Stimulated activated CD4-positive, alpha-beta T cell treated with anti-CD3 and anti-CD28 coated beads, Interleukin-1b, Interleukin-23, amount 100 ng/mL, for 1 hour (primary cell): ENCODE measurements at places on chromosomes 11 and 22.

- no peak for DNase-seq
These were observed 90.1 kb upstream of the B3GAT1 start for GRCh38 chr11:134502153-134502550.

GRCh38 chr22:39815932-39816331, 77.6 kb downstream of the ENTHD1 start:
- DNase-seq, result no peak

DNA sequence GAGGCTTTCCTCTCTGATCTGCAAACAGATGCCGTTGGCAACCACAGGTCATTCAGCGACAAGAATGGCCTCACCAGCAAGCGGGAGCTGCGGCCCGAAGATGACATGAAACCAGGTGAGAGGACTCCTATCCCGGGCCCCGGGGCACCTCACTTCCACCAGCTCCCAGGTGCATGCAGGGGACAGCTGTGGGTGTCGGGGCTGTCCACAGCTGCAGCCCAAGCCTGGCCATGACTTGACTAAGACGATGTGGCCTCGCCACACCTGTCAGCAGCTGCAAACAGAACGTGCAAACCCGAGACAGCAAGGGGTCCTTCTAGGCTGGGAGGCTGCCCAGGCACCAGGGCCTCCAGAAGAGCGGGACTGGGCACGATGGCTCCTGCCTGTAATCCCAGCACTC, 3.6 kb downstream of the GAL start:
- DNase-seq, result no peak

DNA sequence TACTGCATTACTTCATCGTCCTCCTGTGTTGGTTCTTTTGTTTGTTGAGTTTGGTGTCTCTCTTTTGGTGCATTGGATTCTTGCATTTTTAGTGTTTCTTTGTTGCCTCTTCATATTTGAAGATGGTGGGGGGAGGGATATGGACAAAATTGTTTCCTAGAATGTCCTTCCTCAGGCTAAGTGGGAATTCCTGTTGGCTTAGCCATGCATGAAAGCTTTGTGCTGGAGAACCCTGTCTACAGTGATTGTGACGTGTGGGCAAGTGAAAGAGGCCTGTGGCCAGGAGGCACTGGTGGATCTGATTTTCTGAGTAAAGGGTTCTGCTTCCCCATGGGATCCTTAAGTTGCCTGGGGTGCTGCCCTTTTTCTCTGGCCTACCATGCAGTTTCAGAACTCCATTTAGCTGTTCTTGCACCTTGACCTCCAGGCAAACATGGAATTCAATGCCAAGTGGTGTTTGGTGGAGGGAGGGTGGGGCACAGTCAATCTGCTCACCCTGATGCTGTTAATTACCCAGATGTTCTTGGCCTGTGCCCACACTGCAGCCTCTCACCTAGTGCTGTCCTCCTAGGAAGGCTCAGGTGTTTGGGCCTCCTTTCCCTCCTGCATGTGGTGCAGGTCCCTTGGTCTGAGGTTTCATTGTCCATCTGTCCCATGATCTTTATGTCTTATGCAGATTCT, 46.3 kb upstream of the SLC22A12 start:
- no peak for DNase-seq

- no peak for DNase-seq
These were observed 8.3 kb upstream of the SSTR3 start for GRCh38 chr22:37220543-37220981.

- DNase-seq, result no peak
These were observed 103.4 kb upstream of the NECTIN1 start for GRCh38 chr11:119832202-119832935.

DNA sequence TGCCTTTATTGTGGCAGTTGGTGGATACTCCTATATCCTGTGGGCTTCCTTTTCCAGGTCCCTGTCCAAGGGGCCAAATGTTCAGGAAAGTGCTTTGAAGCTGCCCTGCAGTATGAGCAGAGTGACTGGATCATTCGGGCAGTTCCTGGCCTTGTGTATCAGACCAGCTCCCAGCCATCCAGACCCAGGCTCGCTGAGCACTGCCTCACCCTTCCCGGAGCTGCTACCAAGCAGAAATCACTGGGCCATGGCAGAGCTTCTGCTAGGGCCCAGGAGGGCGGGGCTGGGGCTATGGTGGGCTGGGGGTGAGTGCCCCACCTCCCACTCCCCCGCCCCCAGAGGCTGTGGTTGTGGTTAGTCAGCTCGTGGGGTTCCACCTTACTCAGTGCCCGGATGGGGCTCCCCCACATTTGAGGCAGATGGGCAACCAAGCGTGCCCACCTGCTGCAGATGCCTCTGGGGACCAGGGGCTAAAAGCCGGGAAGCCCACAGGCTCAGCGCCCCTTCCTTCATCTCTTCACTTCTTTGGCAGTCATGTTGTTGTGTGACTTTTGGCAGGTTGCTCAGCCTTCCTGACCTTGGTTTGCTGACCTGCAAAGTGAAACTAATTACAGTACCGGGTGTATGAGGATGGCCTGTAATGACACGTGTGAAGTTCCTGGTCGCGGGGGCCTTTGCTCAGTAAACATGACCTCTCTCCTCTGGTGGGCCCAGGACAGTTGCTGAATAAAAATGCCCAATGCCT, 2.1 kb upstream of the LRRC32 start:
- no peak for DNase-seq

GRCh38 chr11:124114942-124115781, at the start of gene VWA5A:
TSS of gene VWA5A (plus strand) at chr11:124115450. CDS start at chr11:124117512, 2,062 bp downstream.
- peak; percentile 32 for DNase-seq

DNA sequence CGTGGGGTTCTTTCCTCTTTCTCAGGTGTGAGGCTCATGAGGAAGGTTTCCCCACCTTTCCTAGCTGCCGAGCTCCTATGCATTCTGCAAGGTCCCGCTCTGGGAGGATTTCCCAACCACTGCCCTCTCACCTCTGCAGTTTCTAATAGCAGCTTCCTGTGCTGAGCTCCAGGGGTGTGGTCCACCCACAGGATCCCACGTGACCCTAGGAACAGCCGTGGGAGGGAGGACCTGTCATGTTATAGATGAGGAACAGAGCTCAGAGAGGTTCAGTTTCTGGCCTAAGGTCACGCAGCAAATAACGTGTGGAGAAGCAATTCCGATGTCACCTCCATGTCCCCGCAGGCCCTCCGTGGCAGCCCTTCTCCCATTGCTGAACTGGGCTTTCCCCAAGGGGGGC, 38.5 kb downstream of the FLRT1 start:
- DNase-seq, result no peak

GRCh38 chr11:62962391-62962790, 22.4 kb downstream of the SLC22A6 start:
- no peak for DNase-seq

- no peak for DNase-seq
These were observed 63.5 kb downstream of the ATM start for GRCh38 chr11:108286370-108286769.

GRCh38 chr11:71452199-71453036, 585 bp upstream of the NADSYN1 start:
- no peak for DNase-seq

GRCh38 chr11:128207861-128208321, 379.5 kb downstream of the ETS1 start:
- no peak for DNase-seq

- DNase-seq, result no peak
These were observed 110.1 kb upstream of the TTC12 start for GRCh38 chr11:113204280-113204679.

GRCh38 chr11:56889986-56890385, 98.7 kb upstream of the OR5AK2 start:
- DNase-seq, result no peak

DNA sequence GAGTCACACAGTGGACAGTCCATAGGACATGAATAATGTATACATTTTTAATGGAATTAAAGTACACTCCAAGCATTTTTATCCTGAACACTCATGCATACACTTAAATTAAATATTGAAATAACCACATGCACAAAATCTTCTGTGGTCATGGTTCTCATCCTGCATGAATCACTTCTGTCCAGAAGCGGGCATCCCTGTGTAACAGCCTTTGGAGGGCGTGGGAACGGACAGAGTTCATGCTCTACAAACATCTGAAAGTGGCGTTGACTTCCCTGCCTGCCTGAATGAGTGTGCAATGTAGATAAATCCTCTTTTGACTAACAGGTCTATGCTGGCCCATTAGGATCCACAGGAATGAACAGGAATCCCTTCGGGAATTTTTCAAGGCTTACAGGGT, 780.2 kb downstream of the BRD1 start:
- DNase-seq, result no peak

- DNase-seq, result no peak
These were observed 54.9 kb downstream of the ZC3H12C start for GRCh38 chr11:110147962-110148709.

DNA sequence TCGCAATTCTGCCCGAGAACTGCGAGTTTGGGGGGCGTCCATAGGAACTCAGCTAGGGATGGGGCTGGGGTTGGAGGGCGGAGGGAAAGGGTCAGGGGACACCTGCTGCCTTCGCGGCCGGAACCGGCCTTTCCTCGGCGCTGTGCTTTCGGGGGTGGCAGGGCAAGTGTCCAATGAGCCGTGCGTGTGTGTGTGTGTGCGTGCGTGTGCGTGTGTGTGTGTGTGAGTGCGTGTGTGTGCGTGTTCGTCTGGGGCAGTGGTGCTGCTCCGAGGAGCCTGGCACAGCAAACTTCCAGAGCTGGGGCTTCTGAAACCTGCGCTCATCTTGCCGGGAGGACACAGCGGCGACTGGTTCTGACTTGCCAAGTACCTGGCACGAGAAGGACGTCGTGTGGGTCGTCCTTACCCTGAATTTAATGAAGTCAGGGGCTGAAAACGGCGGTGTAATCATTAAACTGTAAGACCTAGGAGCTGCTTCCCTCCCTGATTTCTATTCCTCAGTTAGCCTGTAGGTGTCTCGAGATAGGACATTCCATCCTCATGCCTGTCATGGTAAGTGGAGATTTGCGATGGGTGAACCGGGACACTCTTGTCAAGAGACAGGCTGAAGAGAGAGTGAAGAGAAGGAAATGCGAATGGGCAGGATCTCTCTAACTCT, 27.0 kb upstream of the AMOTL1 start:
- no peak for DNase-seq

- no peak for DNase-seq
These were observed 8.6 kb downstream of the C11orf91 start for GRCh38 chr11:33692013-33692504.

DNA sequence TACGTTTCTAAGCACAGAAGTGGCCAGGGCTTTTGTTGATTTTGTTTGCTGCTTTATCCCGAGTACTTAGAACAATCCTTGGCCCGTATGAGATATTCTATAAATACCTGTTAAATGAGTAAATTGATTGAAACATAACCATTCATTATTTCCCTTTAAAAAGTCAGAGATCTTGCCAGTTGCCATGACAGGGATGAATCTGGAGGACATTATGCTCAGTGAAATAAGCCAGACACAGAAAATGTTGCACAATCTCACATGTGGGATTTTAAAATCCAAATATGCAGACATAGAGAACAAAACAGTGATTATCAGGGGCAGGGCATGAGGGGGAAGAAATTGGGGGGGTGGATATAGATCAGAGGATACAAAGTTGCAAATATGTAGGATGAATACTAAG, 1240.1 kb downstream of the LRRC4C start:
- no peak for DNase-seq

DNA sequence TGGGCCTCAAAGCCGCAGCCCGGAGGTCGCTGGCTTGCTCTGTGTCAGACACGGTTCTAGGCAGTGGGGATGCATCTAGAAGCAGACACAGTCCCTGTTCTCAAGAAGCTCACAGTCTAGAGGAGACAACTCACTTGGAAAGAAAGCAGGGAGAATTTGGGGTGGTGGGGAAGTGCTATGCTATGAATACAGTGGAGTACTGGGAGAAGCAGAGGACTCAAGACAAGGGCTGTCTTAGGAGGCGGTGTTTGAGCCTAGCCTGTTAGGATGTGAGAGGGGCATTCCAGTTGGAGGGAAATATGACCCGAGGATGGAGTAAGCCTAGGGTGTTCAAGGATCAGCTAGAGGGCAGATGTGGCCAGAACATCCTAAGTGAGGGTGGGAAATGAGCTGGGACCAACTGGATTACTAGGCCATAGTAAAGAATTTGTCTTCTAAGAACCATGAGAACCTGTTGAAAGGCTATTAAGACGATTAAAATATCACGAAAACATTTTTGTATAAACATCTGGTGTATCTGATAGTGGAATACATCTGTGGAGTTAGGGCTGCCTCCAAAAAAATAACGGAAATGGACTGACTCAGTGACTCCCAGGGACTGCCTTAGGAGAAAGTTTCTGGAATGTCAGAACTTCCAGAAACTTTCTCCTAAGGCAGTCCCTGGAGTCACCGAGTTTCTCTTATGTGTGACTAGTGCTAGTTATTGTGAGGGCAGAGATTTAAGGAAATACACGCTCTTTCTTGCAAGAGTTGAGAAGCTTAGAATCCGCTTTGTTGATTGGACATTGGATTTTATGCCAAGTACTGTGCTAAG, 1.1 kb upstream of the PITPNB start:
- DNase-seq, result peak; percentile 2

DNA sequence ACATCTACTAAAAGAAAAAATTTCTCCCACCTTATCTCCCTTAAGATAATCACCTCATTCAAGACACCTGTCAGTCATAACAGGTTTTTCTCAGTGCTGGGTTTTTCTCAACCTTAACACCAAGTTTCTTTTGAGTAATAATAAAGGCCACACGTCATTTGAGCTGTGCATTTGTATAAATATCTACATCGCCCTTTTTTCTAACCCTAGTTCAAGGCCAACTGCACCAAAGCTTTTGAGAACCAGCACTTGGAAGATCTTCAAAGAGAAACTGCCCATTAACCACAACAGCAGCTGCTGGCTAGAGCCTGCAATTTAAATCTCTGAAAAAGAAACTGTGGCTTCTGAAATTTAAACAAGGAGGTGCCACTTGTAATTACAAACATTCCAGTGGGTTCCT, 6.9 kb downstream of the CADM1 start:
- no peak for DNase-seq

DNA sequence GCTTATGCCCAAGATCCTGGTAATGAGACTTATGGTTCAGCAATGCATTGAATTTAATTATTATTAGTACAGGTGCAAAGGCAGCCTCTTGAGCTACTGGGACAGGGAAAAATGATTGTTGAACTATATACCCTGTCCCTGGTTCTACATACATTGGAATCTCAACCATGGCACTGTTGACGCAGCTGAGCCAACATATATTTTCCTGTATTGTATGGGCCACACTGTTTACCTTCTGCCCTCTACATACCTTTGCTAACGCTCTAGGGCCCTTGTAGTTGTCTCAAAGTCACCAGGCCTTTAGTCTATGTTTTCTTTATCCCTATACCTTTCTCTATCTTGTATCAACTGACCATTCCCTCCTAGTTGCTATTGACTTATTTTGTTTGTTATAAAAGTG, 22.6 kb downstream of the KREMEN1 start:
- no peak for DNase-seq

- no peak for DNase-seq
These were observed 756.7 kb downstream of the DLG2 start for GRCh38 chr11:84870486-84870885.

DNA sequence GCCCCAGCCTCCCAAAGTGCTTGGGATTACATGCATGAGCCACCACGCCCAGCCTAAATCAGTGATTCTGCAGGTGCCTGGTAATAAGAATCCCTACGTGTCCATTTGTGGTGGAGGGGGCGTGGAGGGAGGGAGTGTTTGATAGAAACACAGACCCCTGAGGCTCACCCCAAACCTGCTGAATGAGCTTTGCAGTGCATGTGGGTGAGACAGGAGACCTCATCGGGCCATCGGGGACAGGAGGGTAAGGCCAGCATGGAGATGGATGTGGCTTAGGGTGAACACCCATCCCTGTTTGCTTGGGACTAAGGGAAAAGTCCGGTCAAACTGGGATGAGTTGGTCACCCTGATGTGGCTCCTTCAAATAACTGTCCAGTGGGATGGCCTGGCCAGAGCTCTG, 71.3 kb upstream of the ALX4 start:
- DNase-seq, result no peak
